ENCODE measurements at places on chromosomes 12 and 14.
A peak's percentile ranks its signal among the peaks of the same experiment; 100 is the strongest.

DNA sequence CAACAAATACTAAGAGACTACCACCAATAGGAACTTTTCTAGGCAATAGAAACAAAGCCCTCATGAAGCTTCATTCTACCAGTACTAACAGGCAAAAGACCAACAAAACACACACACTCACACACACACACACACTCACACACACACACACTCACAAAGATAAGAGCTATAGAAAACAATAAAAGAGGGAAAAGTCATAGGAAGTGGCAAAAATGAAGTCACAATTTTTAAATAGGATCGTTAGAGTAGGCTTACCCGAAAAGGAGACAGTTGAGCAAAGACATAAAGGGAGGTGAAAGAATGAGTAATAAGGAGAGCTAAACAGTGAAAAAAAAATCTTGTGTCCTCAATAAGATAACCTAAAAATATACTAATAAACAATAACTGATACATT is 66.5 kb downstream of the C2CD5 start:
- DNase-seq, result no peak

GRCh38 chr12:65834146-65834935 is 10.1 kb downstream of the HMGA2 start:
- no peak for DNase-seq

- DNase-seq, result no peak
These were observed 349 bp upstream of the FAM177A1 start for GRCh38 chr14:35045798-35046047.

DNA sequence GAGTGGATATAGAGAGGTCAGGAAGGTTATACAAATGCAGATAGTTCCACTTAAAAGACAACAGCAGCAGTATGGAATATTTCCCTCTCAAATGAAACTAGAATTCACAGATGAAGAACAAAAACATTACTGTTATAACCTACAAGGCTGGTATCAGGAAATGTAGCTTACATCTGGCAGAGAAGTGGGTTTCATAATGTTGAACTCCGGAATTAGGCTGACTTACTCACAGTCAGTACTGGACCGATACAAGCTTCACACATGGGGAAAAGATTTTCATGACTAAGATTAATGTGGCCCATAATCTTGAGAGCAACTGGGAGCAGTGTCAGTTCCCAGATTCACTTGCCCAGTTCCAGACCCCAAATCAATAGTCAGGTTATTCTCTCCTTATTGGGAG is 353.9 kb downstream of the DUSP6 start:
- DNase-seq, result peak; percentile 35

DNA sequence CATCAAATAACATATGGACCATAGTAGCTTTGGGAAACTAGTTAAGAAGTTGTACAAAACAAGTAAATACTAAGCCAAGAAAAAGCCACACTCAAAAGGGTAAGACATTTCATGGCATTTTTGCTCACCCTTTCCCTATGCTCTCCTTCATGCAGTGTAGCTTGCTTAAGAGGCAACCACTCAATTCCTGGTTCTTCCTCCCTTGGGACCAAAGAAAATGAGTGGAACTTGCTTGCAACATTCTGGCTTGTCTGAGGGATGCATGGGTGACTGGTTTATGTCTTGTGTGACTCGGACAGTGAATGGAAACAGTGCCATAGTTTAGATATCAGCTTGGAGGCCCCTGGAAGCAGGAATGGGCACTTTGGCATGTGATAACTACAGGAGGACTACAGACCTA is 252.0 kb upstream of the ARID2 start:
- DNase-seq, result peak; percentile 3

GRCh38 chr14:48936362-48936761 is 649.8 kb downstream of the RPS29 start:
- no peak for DNase-seq

GRCh38 chr14:79578470-79578869 is 632.8 kb downstream of the DIO2 start:
- no peak for DNase-seq

DNA sequence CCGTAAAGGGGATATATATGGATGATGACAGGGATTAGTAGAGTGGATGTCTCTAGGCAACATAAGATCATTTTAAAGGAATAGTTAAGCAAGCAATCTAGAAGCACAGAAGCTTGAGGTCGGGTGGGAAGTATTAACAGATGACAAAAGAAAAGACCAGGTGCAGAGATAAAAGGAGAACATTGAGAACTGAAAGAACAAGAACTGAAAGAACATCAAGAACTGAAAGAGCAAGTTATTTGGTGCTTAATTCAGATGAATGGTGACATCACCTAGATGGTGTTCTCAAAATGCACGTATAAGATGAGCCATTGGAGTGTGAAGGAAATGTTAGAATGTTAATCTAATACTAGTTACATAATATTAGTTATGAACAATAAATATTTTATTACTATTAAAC is 224.0 kb upstream of the PDE3A start:
- DNase-seq, result no peak

DNA sequence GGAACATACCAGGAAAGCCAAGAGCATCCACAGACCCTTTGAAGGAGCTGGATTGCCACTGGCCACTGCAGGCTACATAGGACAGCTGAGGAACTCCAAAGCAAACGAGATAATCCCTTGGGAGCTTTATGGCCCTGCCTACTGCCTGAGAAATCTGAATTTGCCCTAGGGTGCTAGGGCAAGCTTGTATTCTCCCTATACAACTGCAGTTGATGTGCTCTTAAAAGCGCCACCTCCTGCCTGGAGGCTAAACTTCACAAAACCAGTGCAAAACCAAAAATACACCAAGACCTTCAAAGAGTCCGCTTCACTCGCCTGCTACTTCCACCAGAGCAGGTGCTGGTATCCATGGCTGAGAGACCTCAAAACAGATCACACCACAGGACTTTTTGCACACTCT is 99.6 kb upstream of the KRR1 start:
- DNase-seq, result no peak

DNA sequence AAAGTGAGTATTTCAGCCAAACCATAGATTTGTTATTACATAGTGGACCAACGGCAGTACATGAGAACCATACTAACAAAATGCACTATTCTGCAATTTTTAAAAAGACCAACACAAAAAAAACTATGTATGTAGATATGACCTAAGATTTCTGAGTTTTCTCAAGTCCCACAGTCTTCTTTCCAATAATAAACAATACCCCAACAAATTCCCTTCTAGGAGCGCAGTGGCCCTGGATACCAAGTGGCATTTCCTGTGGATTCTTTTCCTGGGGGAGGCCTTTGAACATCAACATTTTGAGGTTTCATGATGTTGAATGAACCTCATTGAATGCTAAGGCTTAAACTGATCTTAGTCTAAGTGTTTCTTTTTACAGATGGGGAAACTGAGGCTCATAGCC is 210.5 kb downstream of the BCAT1 start:
- no peak for DNase-seq

DNA sequence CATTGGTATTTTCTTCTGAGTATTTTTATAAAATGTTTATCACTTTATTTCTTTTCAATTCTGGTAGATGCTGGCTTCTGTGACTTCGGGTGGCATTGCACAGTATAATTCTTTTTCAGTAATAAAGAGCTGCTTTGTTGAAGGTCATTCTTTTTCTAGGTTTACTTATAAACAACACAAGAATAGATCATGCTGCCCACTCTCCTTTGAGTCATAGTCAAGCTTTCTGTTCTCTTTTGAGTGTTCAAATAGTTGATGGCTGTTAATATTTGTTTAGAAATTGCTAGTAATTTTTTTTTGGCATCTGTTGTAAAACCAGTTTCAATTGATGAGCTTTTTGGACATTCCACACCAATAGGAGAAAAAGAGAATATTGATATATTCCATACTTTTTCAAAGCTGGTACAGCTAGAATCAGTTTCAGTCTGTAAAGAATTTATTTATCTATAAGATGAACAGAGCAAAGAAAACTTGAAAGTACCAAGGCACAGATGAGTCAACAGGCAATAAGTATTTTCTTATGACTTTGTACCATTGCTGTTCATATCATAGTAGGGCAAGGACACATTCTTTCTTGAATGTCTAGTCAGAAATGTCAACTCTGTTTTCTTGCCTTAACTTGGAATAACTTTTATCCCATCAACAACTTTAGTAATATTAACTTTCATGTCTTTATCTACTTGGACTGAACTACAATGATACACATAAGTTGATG is 513.0 kb upstream of the SEL1L start:
- DNase-seq, result no peak

- no peak for DNase-seq
These were observed 97.8 kb downstream of the SPTSSA start for GRCh38 chr14:34364201-34364600.

GRCh38 chr14:60981633-60982455 is 799 bp downstream of the SLC38A6 start:
- peak; percentile 48 for DNase-seq

- no peak for DNase-seq
These were observed 41.8 kb upstream of the CCDC196 start for GRCh38 chr14:66444271-66444927.

DNA sequence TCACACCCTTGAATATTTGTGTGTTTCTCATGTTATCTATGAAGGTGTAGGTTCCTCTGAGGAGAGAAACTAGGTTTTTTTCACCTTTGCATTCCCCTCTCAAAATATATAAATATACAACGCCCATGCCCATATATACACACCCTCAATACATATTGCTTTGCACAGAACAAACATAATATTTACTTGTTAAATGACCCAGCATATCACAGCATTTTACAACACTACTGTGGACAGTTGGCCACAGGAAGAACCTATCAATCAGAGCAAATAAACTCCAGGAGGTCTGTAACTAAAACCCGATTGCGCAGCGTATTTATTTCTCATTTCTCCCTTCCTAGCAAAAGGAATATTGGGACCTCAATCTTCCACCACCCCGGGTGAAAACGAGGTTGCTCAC is 196.0 kb downstream of the SLC5A8 start:
- DNase-seq, result no peak

- DNase-seq, result no peak
These were observed 645 bp downstream of the JDP2 start for GRCh38 chr14:75428230-75429104.

DNA sequence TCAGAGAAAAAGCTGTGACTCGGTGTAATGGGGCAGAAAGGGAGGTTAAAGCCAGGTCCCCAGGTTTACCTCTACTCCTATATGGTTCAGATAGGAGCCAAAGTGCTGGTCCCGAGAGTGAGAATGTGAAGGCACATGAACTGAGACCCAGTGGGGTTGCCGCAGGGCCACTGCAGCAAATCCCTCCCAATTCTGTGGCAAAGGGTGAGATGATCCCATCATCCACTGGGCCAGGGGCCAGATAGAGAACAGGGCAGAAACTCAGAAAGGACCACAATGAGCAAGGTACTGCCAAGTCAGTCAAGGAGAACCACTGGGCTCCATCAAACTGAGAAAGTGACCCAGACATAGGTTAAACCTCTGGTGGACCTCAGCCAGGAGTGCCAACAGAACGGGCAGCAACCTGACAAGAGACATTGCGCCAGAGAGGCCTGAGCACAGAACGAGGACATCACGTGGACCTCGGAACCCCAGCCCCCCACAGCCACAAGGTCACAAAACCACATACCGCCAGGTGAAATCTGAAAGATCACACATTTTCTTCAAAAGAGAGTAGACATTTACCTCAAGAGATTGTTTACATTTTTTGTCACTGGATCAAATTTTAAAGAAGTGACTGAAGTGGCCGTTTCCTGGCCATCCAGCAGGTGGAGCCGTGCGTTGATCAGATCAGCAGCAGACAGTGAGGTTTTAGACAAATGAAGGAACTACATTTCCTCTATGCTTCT is 20.5 kb upstream of the ITPR2 start:
- no peak for DNase-seq

DNA sequence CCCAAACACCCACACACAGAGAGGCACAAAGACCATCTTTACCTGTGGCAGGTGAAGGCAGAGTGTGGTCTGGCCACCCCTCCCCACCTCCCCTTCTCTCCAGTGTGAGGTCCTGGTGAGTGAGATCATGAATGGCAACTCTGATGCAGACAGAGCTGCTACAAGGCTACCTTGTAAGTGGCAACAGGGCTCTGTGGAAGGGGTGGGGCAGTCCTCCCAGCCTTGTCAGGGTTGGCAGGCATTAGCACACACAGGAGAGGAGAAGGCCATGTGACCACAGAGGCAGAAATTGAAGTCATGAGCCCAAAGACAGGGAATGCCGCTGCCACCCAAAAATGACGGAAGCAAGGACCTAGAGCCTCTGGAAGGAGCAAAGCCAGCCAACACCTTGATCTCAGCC is 30.7 kb downstream of the VWF start:
- no peak for DNase-seq

DNA sequence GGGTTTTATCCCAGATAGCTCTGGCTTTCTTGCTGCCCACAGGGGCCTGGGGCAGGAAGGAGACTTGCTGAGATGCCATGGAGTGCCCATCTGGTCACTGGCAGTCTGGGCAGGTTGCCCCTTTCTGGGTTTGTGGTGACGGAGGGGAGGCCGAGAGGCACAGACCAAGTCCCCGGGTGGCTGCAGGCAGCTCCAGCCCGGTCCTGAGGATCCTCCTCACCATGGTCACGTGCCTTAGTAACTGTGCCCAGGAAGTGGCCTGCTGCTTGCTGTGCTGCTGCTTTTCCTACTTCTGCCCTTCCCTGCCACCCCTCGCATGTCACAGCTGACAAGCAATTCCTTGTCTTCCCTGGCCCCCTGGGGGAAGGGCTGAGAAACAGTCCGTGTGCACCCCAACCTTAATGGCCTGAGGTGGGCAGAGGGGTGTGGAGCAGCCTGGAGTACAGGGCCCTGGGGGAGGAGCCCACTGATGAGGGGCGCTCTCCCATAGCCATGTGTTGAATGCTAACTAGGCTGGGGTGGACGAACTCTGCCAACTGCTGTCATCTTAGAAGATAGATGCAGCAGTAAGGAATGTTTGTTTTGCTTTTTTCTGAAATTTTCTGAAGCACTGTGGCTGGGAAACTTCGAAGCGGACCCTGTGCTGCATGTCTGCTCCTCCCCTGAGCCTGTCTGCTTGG is 54.9 kb upstream of the SRSF5 start:
- DNase-seq, result no peak

GRCh38 chr14:80425686-80426085 is 214.4 kb upstream of the DIO2 start:
- DNase-seq, result peak; percentile 80

- DNase-seq, result no peak
These were observed 86.0 kb downstream of the SLCO1A2 start for GRCh38 chr12:21248679-21249078.

DNA sequence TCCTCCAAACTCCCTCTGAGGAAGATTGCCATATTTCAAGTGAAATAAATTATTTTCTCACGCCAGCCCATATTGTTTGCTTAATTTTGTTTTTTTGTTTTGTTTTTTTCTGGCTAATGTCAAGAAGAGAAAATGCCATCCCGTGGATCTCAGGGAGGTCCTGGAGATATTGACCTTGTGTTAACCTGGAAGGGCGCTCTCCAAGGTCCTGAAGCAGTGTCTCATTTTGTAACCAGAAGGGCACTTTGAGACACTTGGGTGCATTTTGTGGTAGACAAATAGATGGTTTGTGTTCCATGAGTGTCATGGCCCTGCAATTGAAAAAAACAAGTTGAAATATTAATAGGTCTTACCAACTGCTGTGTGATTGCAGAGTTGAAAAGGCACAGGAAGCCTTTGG is 268.9 kb downstream of the SUDS3 start:
- DNase-seq, result no peak

DNA sequence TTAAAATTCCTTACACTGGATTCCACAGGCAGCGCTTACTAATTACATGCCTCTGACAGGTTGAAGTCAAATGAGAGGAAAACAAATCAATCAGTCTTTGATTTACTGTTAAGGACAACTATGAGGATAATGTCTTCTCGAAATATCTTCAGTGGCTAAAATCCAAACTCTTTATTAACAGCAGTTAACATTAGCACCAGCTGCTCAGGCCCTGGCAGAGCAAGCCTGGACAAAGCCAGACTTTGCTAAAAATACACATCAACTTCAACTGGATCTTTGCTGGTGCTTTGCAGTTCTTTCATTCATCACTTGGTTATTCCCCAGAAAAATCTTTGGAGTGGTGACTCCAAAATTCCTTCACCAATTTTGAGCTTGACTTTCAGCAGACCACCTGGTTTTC is 98.7 kb downstream of the HECTD4 start:
- DNase-seq, result no peak

Measured in GM04504 (cell line).